ENCODE measurements at places on chromosomes 6 and 20.

- no peak for DNase-seq
Measured at GRCh38 chr6:116633685-116634084, 17.4 kb downstream of the RSPH4A start.

DNA sequence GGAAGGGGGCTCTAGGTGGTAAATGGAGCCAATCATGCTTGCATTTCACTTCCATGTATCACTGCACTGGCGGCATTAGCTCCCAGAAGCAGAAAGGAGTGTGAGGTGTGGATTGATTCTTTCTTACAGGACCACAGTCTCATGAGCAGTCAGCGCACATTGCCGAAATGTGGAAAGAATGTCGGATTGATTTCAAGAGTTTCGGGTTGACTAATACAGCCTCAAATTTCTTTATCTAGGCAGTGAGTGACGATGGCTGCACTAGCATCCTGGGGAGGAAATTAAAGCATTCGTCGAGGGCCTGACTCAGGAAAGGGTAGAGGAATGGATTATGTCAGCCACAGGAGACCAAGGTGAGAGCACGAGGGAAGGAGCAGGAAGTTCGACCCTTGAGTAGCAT is 222.8 kb upstream of the CDYL start:
- DNase-seq: no peak

GRCh38 chr20:38890497-38890818 is 35.8 kb upstream of the FAM83D start:
- no peak for DNase-seq

GRCh38 chr6:53623497-53623896 is 42.1 kb downstream of the KLHL31 start:
- no peak for DNase-seq

DNA sequence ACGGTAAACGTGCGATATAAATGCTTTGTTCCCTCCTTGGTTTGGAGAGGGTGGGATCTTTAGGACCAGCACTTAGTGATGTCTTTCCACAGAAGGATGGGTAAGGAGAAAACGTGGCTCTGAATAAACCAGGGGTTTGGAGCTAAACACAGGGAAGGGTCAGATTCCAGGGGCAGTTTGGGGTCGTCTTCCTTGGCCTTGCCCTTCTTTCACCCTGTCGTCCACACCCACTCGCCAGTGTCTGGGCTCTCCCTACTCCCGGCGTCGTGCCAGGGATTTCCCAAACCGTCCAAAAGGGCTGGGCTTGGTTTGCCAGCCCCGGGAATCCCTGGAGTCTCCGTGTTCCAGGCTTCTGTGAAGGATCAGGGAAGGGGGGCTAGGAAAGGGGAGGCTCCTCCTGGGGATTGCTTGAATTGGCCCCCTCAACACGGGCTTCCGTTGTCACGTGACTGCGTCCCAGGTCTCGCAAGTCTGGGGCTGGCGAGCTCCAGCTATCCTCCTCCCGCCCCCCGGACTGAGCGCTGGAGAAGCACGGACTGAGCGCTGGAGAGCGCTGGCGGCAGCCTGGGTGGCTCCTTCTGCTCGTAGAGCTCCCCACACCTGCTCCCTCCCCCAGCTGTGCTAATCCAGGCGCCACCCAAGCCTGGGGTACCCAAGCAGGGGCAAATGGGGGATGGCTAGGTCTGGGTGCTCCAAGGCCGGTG is 9.4 kb upstream of the ARMC12 start:
- DNase-seq: peak; percentile 76

DNA sequence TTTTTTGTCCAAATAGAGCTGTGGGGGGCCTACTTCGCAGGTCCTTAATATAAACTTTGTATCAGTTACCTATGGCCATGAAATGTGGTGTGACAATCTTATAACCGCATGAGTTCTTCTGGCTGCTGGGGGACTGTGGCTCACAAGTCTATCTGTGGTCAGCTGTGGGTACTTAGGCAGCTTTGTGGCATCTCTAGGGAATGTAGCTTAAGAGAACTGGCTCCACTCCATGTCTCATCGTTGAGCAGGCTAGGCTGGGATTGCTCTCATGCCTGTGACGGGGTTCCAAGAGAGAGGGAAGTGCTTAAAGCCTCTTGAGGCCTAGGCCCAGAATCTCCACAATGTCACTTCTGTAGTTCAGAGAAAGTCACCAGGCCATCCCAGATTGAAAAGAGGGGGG is 140.5 kb downstream of the BTBD3 start:
- no peak for DNase-seq

DNA sequence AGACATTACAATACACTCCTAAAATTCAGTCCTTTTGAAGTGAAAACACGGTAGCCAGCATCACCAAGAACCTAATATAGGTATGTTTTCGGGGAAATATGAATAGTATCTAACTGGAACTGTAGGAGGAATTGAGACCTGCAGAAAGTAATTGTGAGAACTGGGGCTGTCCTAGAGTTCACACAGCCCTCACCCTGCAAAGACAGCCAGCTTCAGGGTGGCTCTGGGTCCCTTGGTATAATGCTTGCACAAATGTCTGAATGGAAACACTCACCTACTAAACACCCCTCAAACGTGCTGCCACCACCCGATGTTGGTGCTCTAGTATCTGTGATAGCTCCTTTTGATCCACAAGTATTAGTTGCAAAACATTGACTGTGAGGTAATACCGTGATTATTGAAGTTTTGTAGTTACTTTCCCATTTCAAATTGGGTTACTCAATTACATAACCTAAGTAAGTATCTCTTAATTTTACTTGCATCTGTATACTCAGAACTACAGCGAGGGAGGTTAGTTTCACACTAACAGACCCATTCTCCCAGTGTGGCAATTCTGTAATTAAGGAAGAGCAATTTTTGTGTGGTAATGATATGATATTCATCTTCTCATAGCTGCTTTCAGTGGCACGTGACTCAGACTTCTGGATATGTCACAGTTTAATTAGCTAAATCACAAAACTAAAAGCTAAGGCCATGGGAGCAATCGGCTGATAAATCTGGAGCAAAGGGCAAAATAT is 129.5 kb downstream of the INSM1 start:
- no peak for DNase-seq

- DNase-seq: no peak
Measured at GRCh38 chr20:52256454-52256853, 64.9 kb upstream of the ZFP64 start.

DNA sequence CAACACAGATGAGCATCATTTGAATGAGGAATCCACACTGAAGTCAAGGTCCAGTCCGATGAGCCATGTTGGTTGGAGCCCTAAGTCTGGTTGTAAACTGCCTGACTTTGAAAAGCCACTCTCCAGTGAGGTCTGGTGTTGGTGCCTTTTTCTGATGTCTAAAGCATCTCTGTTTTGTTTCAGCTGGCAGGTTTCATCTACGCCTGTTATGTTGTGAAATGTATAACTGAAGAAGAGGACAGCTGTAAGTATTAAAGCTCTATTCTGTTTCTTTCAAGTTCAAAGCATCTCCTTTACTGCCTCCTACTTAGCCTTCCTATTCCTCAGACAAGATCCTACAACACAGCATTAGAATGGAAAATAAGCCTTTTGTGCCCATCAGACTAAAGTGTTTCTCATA is 171.1 kb upstream of the RNF217 start:
- no peak for DNase-seq

- DNase-seq: no peak
Measured at GRCh38 chr6:87583822-87584221, 6.0 kb downstream of the RARS2 start.

GRCh38 chr6:170222498-170223471 is 68.1 kb downstream of the DLL1 start:
- DNase-seq: no peak

GRCh38 chr6:134764741-134765140 is 185.2 kb downstream of the ALDH8A1 start:
- DNase-seq: no peak

GRCh38 chr6:33298773-33299236 is at the start of gene RGL2:
RGL2 (minus strand) TSS chr6:33298942; CDS start chr6:33298610, 332 bp downstream.
- DNase-seq: no peak

GRCh38 chr6:46216879-46217278 is 46.1 kb upstream of the ENPP5 start:
- no peak for DNase-seq

- DNase-seq: no peak
Measured at GRCh38 chr6:125110056-125110455, 43.5 kb upstream of the TPD52L1 start.

DNA sequence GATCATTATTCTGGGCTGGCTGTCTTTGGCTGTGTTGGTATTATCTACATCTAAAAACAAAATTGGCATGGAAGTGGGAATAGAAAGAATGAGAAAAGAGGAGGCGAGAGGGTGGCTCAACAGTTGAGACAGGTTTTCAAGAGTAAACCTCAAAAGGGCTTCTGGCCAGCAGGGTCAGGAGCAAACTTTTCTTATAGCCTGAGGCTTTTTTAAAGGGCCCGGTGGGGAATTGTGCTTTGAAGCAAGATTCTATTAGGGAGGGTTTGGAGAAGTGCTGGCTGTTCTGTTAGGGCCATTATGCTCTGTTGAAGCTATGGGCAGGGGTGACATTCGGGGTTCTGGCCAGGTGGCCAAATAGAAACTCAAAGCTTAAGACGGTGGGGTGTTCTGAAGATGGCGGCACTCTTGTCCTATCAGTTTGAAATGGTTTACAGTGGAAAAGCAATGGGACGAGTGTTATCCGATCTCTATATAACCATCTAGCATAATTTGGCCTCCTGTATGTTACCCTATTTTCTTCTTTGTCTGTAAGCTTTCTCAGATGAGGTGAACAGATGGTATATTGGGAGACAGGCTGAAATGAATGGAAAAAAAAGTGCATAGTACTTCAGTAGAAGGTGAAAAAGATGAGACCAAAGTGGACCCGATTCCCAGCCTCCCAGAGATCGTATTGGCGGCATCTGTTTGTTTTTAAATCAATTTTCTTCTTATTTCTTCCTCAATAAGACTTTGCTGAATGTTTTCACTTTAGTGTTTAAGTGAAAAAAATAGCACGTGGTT is 132.1 kb upstream of the CNR1 start:
- DNase-seq: no peak

- DNase-seq: no peak
Measured at GRCh38 chr6:9581155-9581554, 833.7 kb downstream of the TFAP2A start.

GRCh38 chr6:19552076-19552475 is 285.1 kb upstream of the ID4 start:
- DNase-seq: no peak

DNA sequence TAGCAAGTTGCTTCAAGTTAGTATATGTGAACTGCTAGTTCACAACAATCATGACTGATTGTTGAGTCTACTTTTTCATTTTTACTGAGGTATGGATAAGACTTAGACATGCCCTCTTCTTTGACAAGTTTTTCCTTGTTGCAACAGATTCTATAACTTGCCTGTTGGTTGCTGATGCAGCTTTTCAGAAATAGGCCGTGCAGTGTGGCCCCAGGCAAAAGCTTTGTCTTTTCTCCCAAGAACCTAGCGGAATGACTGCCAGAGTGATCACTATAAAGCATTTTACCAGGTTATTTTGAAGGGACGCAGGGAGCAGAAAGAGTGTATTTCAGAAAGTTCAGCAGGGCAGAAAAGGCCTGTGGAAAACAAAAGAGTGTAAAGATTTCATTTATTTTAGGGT is 16.0 kb downstream of the HECA start:
- no peak for DNase-seq

- DNase-seq: no peak
Measured at GRCh38 chr6:7006515-7007191, 101.1 kb upstream of the RREB1 start.

- DNase-seq: no peak
Measured at GRCh38 chr20:63102721-63103375, 96.1 kb upstream of the BHLHE23 start.

- no peak for DNase-seq
Measured at GRCh38 chr6:35668744-35669450, 19.8 kb downstream of the FKBP5 start.

DNA sequence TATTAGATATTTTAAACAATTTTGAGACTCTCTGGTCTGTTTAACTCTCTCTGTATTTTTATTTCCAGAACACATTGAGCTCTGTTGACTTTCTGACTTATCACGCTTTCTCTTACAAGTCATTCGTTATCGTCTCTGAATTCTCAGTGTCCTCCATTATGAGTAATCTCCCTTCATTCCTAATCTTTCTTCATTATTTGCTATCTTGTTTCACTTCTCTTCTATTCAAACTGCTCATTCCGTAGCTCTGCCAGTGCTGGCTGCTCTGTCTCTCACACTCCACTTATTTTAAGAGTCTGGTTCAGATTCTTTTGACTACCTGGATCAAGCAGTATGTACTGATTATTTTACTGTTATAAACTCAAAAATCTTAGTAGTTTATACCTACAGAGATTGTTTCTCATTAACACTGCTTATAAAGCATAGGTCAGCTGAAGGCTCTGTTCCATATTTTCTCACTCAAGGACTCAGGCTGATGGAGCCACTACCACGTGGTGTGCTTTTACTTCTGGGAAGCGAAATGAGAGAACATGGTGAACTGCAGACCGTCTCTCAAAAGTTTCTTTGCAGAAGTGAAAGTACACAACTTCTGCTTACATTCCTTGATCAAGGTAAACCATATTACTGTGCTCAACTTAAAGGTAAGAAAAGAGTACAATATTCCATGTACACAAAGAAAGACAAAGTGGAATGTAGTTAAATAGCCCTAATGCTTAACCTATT is 485.2 kb downstream of the GRIK2 start:
- no peak for DNase-seq

GRCh38 chr6:150072201-150072600 is 3.3 kb upstream of the ULBP3 start:
- DNase-seq: no peak

DNA sequence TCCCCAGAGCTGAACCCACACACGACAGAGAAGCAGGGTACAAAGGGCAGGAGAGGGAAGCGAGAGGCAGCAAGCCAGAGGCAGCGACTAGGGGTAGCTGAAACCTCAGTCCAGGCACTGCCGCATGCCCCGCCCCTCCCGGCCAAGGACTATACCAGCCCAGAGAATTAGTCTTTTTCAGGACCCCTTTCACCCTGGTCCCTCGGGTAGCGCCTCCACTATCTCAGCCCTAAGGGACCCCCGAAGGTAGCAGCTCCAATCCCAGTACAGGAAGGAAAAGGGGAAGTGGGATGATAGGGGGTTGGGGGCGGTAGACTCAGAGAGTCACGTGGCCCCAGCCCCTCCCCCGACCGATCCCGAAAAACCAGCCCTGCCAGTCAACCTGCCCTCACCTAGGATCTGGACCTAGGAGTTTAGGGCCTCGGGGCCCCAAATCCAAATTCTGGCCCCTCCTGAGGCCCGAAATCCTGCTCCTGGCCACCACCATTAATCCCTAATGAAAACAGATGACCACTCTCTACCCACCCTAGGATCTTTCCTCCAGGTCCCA is 1.3 kb downstream of the RGL2 start:
- no peak for DNase-seq

DNA sequence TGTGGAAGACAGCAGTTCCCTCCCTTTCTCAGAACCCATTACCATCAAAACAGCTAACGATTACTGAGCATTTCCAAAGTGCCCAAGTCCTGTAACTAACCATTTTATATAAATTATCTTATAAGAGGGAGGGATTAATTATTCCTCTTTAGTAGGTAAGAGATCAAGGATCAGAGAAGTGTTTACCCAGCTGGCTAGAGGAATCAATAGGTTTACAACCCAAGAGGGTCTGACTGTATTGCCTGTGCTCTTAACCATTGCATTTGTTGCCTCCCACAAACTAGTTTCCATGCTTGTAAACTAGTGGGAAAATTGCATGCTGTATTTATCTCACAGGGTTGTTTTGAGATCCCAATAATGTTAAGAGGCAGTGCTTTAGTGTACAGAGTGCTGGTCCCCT is 3.7 kb upstream of the DBNDD2 start:
- DNase-seq: no peak
